ENCODE measurements at places on chromosomes 12 and 14.
A peak's percentile ranks its signal among the peaks of the same experiment; 100 is the strongest.

DNA sequence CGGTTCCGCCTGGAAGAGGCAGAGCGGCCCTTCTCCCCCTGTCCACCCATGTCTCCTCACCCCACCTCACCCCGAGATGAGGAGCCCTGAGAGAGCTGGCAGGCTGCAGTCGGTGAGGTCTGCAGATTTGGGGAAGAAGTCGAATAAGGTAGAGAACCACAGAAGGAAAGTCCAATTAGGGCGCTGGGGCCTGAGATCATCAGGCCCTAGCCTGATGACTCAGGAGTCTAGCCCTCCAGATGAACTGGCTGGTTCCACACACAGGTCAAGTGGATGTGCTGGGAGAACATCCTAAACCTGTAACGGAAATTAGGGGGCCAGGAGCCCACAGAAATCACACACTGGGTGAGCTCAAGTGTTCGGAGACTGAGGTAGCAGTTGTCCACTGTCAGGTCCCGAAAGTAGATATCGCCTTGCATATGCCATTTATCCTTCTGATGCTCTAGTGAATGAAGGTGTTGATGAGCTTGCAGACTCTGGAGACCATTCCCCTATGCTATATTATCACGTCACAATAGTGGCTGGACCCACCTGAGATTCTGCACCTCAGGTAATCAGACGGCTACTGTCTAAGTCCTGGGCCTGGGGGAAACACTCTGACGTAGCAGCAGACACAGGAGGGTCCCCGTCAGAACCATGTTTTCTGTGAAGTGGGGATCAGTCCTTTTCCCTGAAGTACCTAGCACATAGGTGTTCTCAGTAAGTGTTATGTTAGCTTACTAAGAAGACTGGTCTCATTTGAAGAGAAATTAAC, 886 bp upstream of the METTL17 start:
- DNase-seq: no peak

- no peak for DNase-seq
Measured at GRCh38 chr12:101181776-101182175, 28.3 kb downstream of the SLC5A8 start.

DNA sequence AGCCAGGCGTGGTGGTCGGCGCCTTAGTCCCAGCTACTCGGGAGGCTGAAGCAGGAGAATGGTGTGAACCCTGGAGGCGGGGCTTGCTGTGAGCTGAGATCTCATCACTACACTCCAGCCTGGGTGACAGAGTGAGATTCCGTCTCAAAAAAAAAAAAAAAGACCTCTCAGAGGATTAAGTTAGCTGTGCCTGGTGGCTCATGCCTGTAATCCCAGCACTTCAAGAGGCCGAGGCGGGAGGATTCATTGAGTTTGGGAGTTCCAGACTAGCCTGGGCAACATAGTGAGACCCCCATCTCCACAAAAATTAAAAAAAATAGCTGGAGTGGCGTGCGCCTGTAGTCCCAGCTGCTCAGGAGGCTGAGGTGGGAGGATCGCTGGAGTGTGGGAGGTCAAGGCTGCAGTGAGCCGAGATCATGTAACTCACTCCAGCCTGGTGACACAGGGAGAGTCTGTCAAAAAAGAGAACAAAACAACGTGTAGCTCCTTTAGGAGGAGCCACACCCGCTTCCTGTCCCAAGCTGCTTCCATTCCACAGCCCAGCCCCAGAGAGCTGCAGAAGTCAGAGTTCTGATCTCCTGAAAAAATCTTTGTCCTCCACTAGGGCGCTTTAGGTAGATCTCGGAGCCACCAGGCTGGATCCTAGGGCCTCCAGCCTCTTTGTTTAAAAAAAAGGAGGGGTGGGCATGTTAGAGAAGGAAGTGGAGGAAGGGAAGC, 11.5 kb upstream of the ULK1 start:
- peak; percentile 75 for DNase-seq

- no peak for DNase-seq
Measured at GRCh38 chr12:100963381-100963780, 168.8 kb downstream of the ANO4 start.

DNA sequence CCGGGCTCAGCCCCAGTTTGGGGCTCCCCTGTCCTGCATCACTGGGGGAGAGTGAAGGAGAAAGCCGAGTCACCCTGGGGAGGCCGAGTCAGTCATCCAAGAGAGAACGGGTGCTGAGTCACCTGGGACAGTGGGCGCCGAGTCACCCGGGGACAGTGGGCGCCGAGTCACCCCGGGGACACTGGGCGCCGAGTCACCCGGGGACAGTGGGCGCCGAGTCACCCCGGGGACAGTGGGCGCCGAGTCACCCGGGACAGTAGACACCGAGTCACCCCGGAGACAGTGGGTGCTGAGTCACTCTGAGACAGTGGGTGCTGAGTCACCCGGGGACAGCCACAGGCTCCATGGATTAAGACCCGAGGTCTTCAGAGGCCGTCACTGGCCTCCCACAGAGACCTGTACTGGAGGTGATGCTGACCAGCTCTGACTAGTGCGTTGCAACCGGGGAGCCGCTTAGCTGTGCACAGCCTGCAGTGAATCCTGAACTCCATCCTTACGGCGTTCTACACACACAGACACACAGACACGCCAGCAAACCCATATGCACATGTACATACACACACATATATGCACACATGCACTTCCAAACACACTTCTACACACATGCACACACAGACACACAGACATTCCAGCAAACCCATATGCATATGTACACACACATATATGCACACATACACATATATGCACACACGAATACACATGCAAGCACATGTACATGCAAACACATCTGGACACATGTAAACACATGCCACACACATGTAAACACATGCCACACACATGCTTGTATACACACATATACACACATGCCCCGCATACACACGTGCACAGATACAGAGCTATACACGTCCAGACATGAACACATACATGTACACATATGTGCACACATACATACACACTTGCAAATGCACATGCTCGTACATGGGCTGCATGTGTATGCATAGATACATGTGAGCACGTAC, 64.9 kb upstream of the GALNT9 start:
- DNase-seq: peak; percentile 1

DNA sequence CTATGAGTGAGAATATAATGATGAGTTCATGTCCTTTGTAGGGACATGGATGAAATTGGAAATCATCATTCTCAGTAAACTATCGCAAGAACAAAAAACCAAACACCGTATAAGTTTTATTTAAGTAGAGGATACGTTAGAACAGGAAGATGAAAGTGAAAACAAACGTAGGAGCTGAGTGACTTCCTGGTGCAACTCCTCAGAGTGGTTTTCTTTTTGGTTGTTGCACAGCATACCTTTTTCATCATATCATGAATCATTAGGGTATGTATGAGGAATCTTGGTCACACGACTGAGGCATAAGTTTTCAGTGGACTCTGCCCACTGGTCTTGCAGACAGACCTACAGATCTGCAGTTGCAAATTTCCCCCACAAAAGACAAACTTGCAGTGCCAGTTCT, 199.0 kb downstream of the LRFN5 start:
- DNase-seq: no peak

Measured in ELF-1 (cell line).